ENCODE measurements at places on chromosomes 12 and 14.

GRCh38 chr12:107590814-107591375 is 94.7 kb upstream of the PWP1 start:
- no peak for DNase-seq

DNA sequence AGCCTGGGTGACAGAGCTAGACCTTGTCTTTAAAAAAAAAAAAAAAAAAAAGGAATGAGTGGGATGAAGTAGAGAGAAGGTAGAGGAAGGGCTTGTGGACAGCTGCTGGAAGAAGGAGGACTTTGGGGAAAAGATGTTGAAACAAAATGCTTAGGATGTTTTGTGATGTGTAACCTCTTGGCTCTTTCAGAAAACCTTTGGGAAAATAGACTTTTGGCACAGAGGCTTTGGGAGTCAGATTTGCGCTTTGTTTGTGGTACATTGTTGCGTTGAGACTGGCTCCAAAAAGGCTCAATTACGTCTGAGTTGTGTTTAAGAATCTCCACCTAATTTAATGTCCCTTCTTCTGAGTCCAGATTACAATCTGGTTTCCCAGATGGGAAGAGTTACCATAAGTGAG is 32.9 kb upstream of the SPTLC2 start:
- no peak for DNase-seq

DNA sequence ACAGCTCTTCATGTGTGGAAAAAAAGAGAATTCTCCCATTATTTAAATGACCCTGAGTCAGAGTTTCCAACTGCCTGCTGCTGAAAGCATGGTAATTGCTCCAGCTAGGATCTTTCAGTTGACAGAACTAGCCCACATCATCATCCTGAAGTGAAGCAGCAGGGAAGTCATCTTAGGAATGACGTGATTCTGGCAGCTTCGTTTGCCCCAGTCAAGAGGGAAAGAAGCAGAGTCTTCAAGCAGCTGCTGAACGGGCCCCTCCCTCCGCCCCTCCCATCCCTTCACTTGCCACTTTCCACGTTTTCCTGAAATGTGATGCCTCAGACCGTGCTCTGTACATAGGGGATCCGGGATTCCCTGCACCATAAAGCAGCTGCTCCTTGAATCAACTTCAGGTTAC is 455.0 kb upstream of the TMEM132C start:
- no peak for DNase-seq

- DNase-seq = no peak
These were observed 45.7 kb downstream of the MMAB start for GRCh38 chr12:109527489-109528123.

GRCh38 chr14:101593411-101594238 is 32.3 kb downstream of the DIO3 start:
- no peak for DNase-seq

DNA sequence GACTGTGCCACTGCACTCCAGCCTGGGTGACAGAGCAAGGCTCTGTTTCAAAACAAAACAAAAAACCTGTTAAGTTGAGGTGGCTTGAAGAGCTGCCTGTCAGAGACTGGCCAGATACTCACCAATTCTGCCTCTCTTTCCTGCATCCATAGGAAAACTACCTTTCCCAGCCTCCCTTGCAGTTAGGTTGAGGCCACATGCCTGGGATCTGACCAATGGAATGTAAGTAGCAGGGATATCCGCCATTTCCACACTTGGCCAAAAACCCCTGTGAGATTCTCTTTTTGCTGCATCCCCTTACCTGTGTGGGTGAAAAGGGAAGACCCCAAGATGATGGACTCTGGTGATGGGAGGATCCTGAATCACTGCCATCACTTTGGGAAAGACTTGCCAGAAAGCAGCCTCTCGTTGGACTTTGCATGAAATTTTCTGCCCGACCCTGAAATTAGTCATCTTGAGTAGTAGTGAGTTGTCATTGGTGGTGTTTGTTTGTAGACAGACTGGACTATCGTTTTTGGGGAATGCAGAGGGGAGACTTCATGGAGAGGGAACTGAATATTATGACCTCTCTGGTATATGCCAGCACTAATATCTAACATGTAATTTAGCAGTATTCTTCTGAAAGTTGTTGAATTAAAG is 14.0 kb downstream of the GPR68 start:
- DNase-seq = no peak

GRCh38 chr14:53461858-53462257 is 308.7 kb upstream of the DDHD1 start:
- no peak for DNase-seq

DNA sequence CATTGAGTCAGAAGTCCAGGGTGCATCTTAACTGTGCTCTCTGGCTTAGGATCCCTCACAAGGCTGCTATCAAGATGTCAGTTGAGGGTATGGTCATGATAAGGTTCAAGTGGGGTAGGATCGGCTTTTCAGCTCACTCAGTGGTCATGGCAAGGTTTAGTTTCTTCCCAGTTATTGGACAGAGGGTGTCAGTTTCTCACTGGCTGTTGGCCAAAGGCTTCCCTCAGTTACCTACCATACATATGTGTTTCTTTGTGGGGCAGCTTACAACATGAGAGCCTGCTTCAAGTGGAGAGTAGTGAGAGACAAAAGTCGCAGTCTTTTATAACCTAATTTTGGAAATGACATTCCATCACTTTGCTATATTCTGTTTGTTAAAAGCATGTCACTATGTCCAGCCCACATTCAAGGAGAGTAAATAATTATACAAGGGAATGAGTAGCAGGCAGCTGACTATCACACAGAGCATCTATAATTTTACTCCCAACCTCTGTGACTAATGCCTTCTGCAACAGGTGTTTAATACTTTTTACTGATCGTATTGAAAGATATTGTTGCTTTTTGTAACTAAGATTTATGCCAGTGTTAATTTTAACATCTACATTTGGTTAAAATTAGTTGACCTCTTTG is 572.8 kb upstream of the FBXO33 start:
- no peak for DNase-seq

- no peak for DNase-seq
These were observed 12.4 kb upstream of the NFYB start for GRCh38 chr12:104150416-104150815.

DNA sequence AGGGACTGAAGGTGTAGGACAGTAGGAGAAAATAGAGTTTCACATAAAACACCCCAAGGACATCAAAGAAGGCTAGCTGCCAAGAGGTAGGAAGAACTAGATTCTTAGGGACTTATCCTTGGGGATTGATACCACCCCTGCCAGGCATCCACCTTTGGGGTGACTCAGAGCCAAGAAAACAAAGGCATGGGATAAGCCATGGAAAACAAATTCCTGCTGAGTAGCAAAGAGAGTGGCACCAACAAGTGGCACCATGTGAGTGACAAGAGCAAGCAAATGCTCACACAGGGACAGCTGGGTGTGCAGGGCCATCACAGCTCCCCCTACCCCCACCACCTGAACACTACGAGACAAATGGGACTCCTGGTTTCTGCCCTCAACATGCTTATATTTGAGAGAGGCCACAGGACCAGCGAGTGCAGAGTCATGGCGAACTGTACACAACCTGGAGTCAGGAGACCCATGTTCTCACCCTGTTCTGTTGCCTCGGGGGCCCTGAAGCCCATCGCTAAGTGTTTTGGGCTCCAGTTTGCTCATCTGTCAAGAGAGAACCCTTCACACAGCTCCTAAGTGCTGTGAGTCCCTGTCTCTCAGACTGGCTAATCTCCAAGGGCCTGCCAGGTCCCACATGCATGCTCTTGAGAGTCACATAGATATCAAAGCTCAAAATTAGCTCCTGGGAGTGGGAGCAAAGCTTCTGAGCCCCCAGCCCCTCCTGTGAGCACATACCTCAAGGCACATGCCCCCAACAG is 91.9 kb downstream of the DPF3 start:
- DNase-seq = no peak

- DNase-seq = no peak
These were observed 90.7 kb downstream of the NINJ2 start for GRCh38 chr12:572532-572899.

DNA sequence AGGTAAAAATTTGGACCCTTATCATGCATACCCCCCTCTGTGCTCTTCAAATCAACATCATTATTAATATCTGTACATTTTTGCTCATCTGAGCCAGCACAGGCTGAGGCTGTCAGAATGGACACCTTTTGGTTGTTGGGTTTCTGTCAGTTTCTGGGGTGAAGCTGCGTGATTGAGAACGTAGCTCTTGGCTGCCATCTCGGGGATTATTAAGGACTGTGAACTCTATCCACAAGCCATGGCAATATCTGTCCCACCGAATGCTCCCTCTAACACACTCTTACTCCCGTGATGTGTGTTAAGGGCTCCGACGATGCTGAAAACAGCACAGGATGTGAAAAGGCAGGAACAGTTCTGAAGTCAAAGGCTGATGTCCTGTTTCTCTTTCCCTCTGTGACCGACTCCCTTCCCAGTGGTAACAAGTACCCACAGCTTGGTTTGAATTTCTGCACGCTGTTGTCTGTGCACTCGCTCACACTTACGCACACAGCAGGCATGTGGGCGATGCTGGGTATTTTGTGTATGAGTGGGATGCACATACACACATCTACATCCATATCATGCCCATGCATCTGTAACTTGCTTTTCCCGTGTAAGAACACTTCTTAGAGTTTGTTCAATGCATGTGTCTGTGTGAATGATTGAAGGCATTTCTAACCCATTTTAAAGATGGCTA is 405.6 kb downstream of the TMEM121 start:
- no peak for DNase-seq

DNA sequence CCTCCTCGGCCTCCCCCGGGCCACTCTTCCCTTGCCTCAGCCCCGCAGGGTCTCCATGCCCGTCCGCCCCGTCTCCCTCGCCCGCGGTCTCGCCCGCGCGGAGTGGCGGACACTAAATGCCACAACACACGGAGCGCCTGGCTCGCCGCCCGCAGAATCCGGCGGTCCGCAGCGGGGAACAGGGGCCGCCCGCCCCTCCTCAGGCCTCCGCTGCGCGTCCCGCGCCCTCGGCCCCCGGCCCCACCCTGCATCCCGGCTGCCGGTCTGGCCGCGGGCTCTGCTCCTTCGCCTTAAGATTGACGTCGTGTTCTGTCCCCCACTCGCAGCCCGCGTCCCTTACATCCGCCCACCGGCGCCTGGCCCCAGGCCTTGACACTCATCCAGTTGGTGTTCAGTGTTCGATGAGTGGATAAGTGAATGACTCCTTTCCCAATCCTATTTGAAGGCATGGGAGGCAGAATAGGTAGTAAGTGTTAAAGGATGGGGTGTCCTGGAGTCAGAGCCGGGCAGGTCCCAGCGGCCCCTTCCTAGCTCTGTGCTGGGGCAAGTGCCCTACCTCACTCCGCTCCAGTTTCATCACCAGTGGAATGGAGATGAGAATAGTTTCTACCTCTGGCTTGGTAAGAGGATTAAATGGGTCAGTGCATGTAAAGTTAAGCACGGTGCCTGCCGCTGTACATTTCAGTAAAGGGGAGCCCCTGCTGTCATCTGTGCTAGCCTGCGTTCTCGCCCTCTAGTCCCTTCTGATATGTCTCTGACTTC is 622 bp downstream of the TECPR2 start:
- DNase-seq = peak; percentile 50

- DNase-seq = no peak
These were observed 22.3 kb downstream of the PPM1H start for GRCh38 chr12:62912644-62913043.
